ENCODE measurements at places on chromosomes 12 and 14.
A peak's percentile ranks its signal among the peaks of the same experiment; 100 is the strongest.

- peak; percentile 87 for DNase-seq
Measured at GRCh38 chr12:75364919-75365318, 26.0 kb upstream of the GLIPR1L2 start.

DNA sequence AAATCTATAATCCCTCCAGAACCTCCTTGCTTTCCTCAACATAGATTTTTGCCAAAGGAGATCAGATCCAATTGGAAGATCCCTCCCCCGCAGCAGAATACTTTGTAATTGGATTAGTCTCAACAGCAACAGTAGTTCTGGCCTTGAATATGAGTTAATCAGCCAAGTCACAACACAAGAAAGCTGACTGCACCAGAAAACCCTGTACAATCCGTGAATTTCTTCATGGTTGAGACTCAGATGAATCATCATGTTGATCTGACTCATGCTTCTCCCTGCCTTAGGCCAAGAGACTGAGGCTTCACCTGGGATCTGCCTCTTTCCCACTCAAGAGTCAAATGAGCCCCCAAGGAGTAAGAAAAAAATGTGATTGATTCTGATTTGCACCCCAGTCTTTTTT is 3.0 kb upstream of the METTL17 start:
- DNase-seq, result peak; percentile 14

DNA sequence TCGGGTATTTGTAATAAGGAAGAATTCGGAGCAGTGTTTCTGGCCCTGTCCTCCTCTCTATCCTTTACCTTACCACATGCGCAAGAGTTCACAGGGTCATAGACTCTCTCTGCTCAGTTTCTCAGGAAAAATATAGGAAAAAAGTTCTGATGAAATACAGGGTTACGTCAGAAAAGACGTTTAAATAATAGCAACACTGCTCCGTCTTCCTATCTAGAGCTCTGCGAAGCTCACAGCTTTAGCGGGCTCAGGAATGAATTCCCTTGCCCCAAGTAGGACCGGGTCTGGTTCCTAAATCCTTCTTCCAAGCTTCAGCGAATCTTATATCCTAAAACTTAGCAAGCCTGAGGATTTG is 365 bp downstream of the CCDC59 start:
- DNase-seq, result no peak

DNA sequence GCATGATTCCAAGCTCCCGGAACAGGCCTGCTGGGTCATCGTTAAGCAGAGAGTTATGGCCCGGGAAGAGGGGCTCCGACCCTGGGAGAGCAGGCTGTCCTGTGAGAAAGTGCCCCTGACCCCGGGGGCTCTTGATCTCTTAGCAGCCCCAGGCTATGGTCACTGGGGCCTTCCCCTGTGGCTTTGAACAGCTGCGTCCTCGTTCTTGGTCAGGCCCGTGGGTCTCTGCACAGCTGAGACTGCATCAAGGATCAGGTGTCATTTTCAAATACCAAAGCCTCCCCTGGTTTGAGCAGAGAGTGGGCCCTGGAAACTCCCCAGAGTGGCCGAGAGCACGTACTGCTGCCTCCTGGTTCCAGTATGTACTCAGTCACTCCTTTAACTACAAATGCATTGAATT is 114.8 kb downstream of the ESRRB start:
- no peak for DNase-seq

GRCh38 chr12:79933532-79934264 is 1.2 kb downstream of the PPP1R12A start:
- peak; percentile 76 for DNase-seq

GRCh38 chr12:27226407-27226929 is 17.6 kb upstream of the STK38L start:
- DNase-seq, result no peak

- DNase-seq, result no peak
Measured at GRCh38 chr12:114447274-114447716, 41.4 kb upstream of the TBX5 start.

DNA sequence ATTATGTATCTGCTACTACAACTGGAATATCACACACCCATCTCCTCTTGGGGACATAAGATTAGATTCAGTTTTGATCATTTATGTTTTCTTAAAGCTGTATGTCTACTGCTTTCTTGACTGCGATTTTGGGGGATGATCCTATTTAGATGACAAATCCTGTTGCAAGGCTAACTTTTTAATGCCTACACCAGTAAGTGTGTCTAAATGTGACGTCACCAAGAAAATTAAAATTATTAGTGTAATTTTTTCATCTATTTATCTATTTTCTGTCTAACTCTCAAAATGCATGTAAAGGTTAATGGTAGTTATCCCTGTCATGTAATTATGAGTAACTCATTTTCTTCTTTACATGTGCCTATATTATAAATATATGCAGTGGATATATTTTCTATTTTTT is 170.9 kb upstream of the PPFIA2 start:
- no peak for DNase-seq

DNA sequence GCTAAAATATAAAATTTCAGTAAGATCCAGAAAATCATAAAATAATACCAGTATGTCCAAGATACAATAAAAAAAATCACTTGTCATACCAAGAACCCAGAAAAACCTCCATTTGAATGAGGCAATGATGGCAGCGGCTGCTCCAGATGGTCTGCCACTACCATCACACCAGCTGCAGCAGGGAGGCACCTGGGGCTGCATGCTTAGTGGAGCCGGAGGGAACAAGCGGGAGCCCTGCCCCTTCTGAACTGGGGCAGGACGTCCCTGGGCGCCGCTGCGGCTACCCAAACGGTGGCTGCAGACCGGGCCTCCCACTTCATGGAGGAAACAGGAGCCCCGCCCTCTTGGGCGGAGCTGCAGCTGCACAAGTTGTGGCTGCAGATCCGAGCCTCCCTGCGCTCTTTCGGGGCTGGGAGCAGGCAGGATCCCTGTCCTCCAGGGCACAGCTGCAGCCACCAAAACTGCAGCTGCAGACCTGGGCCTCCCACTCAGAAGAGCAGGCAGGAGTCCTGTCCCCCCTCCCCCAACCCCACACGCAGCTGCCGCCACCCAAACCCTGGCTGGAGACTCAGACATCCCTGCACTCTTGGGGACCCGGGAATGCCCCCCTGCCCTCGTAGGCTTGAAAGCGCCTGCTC is 36.1 kb upstream of the OR5AU1 start:
- peak; percentile 71 for DNase-seq

DNA sequence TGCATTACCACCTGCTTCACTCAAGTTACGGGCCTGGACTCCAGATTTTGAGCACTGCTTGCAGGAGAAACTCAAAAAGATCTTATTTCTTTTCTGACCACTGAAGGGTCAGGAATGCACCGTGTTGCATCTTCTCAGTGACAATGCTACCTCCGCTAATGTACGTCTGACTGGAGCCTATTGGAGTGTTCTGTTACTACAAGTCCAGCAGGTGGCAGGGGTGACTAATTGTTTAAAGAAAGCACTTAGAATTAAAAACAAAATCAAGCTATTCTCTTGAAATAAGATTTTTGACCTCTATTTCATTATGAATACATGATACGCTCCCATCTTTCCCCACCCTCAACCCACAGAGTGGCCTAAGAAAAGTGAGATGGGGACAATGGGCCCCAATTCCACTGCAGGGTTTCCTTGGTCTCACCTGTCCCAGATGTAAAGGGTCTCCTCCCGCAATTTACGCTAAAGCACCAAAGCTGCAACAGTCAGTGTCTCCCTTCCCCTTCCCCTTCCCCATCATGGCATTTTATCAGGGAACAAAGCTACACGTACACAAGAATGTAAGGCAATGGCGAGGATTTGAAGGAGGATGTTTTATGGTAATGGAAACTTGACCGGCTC is 2.2 kb downstream of the TBPL2 start:
- DNase-seq, result peak; percentile 51

DNA sequence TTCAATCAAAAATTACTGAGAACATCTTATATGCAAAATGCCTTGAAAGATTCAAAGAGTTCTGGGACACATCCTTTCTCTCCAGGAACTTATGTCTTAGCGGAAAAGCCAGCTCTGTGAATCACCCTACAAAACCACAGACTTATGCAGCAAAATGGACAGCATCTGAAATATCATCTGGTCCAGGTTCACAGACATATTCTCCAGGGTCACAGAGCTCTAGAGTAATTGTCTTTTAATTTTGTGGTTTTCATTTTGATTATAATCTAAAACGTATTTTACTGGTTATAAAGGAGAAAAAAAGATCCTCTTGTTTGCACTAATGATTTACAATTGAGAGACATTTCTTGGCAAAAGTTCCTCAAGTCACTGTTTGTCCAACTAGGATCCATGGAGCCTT is 246.2 kb downstream of the MSRB3 start:
- no peak for DNase-seq

Measured in OCI-M1 (cell line).